ENCODE measurements at places on chromosomes 2 and 18.

DNA sequence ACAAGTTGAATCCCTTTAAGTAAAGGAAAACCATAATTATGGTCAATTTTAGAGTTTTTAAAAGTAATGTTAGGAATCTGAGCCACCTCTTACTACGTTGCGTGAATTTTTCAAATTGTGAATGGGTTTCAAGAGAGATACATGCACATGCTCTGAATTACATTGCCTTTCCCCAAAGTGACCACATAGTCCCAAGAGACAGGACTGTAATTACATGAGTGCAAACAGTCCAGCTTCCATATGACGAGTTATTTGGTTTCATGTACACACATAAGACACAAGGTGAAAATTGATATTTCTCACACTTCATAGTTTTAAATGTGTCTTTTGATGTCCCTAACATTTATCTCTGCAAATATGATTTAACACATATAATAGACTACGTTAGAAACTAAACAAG lies 850.8 kb downstream of the LRP1B start:
- DNase-seq = no peak

- no peak for DNase-seq
These were observed 215.8 kb upstream of the ACVR2A start for GRCh38 chr2:147628971-147629421.

DNA sequence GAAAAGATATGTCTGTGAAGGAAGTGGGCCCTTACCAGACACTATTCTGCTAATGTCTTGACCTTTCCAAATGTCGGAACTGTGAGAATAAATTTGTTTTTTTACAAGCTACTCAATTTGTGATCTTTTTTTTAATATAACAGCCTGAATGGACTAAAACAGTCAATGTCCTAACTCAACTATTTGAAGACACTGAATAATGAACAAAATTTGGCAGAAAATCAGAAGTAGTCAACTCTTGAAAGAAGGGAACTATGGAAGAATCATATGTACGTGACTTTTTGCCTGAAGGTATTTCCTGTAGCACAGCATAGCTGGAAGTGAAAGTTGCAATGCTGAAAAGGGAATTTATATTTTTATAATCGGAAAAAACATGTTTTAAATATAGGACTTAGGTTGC lies 351.8 kb upstream of the TFPI start:
- DNase-seq = no peak

DNA sequence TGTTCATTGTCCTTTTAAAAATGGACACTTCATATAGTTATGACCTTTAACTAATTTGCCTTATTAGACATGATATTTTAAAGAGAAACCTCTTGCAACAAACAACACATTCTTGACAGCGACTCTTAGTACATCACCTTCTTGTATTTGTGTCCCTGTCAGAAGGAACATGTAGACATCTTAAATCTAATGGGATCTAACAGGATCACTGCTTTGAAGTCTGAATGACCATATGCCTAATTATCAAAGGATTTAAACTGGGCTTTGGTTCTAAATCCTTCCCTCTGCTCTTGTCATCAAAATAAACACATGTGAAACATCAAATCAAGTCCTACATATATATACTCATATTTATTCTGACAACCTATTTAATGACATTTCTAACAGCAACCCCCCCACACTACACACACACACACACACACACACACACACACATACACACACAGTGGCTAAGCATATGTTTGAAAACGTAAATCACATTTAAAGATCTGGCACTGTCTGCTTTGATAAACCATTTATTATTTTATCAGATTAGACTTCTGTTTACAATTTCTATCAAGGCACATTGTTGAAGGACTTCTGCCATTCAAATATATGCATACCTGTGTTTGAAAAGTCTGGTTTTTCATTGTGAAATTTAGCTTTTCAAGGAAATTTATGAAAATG lies 4.2 kb downstream of the GALNT13 start:
- no peak for DNase-seq

GRCh38 chr2:196248467-196249094 lies 77.2 kb upstream of the STK17B start:
- DNase-seq = no peak

- DNase-seq = no peak
These were observed 28.2 kb downstream of the CALCRL start for GRCh38 chr2:187419808-187420207.

- DNase-seq = no peak
These were observed 183.3 kb downstream of the LTBP1 start for GRCh38 chr2:33130054-33130447.

- DNase-seq = no peak
These were observed 74.6 kb upstream of the GALNT5 start for GRCh38 chr2:157182834-157183396.

DNA sequence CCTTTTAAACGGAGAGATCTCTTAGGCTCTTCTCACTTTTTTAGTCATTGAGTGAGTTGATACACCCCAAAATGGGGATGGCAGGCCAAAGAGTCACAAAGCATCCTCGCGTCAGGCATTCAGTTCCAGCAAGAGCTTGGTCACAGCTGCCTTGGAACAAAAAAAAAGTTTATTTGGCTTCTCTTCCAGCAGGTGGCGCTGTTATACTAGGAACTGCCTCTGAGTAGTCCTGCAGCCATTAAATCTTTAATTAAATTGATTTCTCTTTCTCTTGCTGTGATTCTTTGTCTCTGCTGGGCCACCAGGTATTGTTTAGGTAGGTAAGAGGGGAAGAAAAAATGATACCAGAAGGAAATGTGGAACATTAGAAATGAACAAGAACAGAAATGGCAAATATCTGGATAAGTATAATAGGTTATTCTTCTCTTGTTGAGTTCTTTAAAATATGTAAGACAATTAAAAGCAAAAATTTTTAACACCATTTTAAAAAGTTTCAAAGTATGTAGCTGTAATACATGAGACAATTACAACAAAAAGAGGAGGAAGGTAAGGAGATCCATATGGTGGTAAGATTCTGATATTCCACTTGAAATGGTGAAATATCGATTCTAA lies 175.1 kb downstream of the GALNT1 start:
- peak; percentile 34 for DNase-seq

DNA sequence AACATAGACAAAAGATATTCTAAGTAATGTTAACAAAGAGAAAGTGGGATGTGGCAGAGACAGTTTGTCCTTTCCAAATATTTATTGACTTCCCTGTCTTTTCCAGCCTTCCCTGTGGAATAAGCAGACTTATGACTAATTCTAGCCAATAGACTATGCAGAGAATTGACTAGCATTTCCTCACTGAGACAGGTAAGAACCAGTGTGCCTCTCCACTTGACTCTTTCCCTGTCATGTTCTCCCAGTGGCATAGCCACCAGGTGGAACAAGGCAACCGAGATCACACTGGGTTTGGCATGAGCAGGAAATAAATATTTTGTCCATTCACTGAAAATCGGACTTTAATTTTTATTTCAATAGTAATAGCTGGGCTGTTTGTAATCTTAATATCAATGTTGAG lies 168.1 kb upstream of the CTAGE1 start:
- no peak for DNase-seq

DNA sequence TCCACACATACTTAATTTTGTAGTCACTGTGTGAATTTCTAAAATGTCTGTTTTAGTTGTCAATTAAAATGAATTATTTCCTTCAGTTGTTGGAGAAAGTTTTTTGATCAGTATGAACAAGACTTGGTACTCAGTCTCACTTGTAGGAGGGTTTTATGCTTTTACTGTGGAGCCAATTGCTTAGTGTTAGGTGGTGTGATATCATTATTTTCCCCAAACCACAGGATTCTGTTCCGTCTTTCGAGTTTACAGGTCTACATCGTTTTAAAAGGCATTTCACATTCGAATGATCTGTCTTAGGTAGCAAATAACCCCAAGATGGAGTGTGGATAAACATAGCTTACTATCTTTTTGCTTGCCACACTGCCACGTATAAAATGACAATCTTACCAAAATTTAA lies 803.1 kb downstream of the SATB2 start:
- DNase-seq = no peak

DNA sequence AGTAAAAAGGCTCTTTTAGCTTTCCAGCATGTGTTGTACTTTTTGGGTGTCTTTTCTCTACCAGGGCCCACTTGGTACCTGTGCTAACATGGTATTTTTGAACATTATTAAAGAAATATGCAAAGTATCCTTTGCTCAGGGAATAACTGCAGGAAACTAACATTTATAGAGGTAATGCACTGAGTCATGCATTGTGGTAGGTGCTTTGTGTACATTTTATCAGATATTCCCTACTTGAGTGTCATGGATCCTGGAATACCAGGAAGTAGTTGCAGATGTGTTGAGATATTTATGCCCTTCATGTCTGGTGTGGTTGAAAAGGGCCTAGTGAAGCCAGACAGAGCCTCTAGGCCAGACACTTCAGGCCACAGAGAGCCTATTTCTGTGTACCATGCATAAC lies 215.5 kb upstream of the CYRIA start:
- DNase-seq = no peak

- DNase-seq = no peak
These were observed 594.3 kb upstream of the NETO1 start for GRCh38 chr18:73462092-73462491.

GRCh38 chr18:12231040-12231882 lies 22.9 kb upstream of the CIDEA start:
- no peak for DNase-seq

- no peak for DNase-seq
These were observed 10.3 kb upstream of the ZBTB7C start for GRCh38 chr18:48419277-48420022.

DNA sequence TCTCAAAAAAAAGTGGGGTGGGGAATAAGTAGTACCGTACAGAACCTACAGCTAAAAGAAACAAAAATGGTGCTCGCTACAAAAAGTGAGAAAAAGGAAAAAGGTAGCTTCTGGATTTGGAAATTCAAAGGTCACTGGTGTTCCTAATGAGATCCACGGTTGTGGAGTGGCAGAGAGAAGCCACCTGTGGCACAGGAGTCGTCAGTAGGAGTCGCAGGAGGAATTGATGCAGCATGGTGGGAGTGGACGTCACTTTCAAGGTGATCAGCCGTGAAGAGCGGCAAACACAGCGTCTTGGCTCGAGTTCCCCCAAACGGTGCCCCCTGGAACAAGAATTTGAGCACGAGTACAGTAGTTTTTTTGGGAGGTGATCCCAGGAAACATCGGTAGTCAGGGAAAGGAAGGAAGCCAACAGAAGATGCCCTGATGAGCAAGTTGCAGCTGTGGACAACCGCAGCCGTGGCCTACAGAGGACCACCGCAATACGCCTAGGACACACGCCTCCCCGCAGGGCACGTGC lies 1.4 kb upstream of the TTL start:
- no peak for DNase-seq

- no peak for DNase-seq
These were observed 191.7 kb downstream of the CD226 start for GRCh38 chr18:69755856-69756496.

DNA sequence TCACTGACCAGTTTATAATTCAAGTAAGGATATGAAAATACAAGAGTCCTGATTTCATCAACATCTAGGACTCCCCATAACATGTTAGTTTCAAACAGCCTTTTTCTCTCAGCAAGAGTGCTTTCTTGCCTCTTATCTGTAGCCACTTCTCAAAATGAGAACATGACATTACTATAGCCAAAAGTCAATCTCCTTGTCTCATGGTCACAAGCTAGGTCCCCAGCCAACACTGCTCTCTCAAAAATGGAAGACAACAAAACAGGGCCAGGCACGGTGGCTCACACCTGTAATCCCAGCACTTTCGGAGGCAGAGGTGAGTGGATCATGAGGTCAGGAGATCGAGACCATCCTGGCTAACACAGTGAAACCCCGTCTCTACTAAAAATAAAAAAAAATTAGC lies 15.8 kb downstream of the CLASP1 start:
- no peak for DNase-seq

- no peak for DNase-seq
These were observed 35.5 kb downstream of the DDX18 start for GRCh38 chr2:117850015-117850414.

- no peak for DNase-seq
These were observed 55.3 kb downstream of the EPC2 start for GRCh38 chr2:148699830-148700229.

DNA sequence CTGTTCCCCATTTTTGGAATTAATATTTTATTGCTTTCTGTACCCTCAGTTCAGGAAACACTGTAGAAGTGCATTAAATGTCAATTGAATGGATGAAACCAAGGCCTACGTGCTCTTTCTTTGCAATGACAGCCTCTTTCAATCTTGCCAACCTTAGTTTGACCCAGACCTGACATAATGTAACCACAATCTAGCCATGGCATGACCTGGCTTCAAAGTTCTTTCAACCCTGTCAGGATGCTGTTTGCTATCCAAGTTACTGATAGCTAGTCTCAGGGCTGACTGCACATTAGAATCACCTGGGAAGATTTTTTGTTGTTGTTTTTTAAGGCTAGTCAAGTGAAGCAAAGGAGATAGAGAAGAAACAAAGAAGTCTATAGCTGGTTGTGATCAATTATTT lies 190.9 kb upstream of the PKDCC start:
- DNase-seq = no peak

DNA sequence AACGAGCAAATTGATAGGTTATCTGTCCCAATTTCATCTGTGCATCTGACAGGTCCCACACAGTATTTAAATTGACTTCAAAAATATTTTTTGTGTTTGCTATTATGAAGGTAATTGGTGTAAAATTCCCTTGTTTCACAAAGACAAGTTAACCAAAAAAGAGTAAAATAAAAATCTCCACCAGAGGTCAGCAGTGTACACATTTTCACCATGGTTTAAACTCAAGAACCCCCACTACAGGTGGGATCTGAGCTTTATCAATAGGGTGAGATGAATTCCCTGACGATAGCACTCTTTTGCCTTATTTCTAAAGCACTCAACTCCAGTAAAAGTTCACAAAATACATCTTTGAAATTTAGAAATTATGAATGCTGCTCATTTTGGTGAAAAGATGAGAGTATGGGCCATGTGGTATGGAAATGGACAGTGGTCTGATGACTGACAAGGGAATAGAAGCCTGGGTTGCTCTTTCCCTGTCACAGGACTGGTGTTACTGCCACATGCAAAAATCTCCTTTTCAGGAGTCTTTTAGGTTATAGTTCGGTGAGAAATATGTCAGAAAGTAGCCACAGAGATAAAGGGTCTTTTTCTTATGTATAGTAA lies 68.0 kb downstream of the SERPINB8 start:
- DNase-seq = no peak

DNA sequence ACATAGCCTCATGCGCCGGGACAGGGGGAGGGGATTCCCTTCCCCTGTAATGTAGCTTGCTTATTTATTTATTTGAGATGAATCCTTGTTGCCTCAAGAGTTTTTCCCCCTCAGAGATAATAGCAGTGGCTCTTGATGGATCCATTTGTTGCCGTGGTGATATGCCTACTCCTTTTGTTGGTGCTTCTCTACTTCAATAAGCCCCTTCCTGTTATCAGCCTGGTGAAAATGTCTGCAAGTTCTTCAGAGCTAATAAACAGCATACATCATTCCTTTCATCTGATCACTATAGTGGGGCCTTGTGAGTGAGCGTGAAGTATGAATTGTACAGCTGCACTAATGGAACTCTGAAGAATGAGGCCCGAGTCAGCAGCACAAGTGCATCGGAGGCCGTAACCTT lies 19.4 kb downstream of the FZD5 start:
- no peak for DNase-seq

GRCh38 chr2:138078153-138078552 lies 113.9 kb downstream of the HNMT start:
- no peak for DNase-seq
